ENCODE measurements at places on chromosomes 1 and 21. TPM values are rescaled to one million over a fixed set of nuclear protein-coding genes. Genes with fewer than 3 reads are reported as not detected.

DNA sequence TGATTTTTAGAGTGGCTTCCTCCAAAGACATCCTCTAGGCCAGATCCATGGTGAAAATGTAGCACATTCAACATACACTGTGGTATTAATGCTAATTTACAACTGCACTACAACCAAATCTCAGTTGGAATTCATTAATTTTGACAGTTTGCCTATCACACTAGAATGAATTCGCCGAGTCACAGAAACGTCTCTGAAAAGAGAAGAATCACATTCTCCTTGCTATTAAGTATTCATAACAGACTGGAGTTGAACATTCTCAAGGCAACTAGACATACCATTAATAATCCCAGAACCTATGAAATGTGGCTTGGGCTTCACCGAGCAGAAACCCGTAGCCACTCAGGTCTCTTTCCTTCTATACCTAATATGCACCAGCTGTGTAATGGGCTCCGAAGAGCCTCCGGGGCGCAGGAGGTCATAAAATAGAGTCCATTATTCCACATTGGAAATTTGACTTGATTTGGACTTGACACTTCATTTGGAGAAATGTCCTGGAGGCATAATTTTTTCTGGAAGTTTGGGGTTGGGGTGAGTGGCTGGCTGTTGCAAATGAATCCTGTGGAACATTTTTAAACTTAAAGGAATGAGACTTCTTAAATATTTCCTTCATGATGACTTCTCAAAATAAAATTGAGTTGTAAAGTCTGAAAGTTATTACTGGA is 117.1 kb downstream of the DSCAM start:
- no peaks in the 10 kb centered on the region for H3K4me1 ChIP-seq
- H3K27me3 ChIP-seq: no peaks in the 10 kb centered on the region
- no peak overlapping the region for H3K4me3 ChIP-seq
- DNase-seq: no peak
- H3K36me3 ChIP-seq: no peaks in the 10 kb centered on the region

DNA sequence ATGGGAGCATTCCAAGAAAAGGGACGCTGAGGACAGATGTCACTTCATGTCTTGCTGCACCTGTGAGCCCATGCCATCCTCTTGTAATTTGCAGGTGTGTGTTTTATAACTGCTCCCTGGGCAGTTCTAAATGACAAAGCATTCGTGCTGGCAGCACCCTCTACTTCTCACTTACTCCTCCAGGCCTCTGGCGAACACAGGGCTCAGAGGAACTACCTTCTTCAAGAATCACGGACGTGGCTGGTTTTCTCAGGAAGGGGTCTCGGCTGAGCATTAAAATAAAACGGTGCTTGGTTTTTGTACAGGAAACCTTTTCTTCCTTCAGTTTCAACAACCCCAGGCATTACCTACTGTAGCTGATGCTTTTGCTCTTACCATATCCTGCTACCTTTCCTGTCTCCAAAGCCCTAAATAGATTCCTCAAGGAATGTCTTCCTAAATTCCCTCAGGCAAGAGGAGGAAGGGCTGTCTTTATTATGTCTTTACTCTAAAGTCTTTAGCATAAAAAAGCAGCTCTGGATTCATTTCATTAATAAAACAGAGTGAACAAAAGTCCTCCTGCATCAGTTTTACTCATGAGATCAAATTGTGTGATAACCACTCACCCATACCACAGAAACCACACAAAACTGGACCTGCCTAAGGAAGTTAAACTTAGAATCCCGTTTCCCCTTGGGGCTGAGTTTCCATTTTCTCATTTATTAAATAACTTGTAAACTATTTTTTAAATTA is 79.0 kb upstream of the MAP10 start:
- no peak overlapping the region for H3K4me3 ChIP-seq
- peaks cover 2% of the 10 kb centered on the region for H3K27me3 ChIP-seq
- no peaks in the 10 kb centered on the region for H3K36me3 ChIP-seq
- no peaks in the 10 kb centered on the region for H3K4me1 ChIP-seq

DNA sequence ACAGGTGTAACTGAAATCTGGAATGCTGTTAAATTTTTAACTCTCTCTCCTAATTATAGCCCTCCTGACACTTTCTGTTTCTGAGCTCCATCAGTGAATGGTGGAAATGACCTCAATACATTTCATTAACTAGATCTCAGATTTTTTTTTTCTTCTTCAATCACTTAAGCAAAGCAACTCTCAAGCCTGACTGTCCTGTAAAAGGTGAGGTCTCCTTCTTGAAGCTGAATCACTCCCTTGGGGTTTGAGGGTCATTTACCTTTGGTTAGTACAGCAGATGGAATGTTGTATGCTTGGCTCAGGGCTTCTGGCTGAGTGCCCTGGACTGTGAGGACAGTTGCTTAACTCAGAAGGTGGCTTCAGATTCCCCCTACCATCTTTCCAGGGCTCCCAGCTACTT is 518.7 kb downstream of the PTPRC start:
- H3K36me3 ChIP-seq: no peaks in the 10 kb centered on the region
- H3K27ac ChIP-seq: no peak overlapping the region
- H3K27me3 ChIP-seq: no peaks in the 10 kb centered on the region

DNA sequence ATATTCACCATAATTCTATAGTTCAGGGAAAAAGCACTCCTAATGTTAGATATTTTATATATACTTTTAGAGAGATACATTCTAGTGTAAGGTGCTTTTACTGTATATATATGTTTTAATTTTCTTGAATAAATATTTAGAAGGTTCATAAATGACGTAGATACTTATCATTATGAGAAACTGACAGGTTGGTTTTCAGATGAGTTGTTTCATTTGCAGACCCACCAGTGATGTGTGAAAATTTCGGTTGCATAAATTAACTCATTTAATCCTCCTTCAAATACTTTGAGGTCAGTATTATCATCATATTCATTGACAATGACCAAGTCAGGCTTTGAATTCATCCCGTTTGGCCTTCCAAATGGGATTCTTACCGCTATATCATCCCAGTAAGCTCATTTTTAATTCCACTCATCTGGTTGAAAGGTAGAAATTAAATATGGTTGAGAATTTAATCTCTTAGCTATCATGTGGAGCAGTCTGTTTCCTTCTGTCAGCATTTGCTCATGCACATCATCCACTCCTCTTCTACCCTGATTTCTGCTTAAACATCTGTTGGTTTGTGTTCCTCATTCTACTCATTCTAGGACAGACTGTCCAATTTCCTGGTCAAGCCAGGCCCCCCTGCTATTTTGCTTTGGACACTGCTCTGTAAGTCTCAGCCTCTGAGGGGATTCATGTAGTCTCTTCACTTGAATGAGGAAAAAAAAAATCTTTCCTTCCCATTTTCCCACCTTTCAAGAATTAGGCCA is 1156.6 kb downstream of the PLA2G4A start:
- H3K4me1 ChIP-seq: peaks cover 10% of the 10 kb centered on the region
- peak overlapping the region; percentile 1 for H3K27ac ChIP-seq
- DNase-seq: no peak
- no peaks in the 10 kb centered on the region for H3K27me3 ChIP-seq

- no peaks in the 10 kb centered on the region for H3K36me3 ChIP-seq
- no peak overlapping the region for H3K27ac ChIP-seq
- H3K27me3 ChIP-seq: no peaks in the 10 kb centered on the region
Measured at GRCh38 chr21:42539342-42539741, 25.7 kb downstream of the SLC37A1 start.

DNA sequence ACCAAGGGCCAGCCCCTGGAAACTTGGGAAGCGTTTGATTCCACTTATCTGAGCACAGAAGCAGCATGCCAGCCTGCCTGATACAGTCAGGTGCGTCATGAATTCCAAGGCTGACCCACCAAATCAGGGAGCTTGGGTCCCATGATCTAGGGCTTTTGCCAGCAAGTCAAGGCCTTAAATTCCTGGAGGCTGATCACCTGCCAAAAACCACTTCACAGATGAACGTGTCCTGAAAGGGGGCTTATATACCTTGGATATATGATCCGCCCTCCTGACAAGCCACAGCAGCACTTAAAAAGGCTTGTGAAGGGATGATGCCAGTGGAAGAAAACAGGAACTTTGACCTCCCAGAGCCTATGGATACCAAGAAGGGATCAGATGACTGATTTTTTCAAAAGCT is 24.0 kb upstream of the CLIC6 start:
- H3K4me3 ChIP-seq: no peak overlapping the region
- H3K27ac ChIP-seq: no peak overlapping the region
- peaks cover 20% of the 10 kb centered on the region for H3K27me3 ChIP-seq
- H3K4me1 ChIP-seq: no peaks in the 10 kb centered on the region
- H3K36me3 ChIP-seq: no peaks in the 10 kb centered on the region

DNA sequence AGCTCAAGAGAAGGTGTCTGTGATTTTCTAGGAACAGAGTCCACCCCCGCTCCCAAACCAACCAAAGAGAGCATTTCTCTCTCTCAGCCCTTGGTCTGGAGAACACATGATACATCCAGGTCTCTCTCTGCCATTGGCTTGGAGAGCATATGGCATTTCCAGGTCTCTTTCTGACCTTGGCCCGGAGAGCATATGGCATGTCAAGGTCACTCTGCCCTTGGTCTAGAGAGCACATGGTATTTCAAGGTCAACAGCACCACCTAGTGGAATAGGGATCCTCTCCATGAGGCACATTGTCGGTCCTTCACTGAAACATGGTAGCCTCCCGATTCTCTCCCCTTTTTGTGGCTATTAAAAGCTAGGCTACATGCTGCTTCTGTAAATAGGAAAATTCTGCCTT is 437.7 kb upstream of the OLFM3 start:
- no peaks in the 10 kb centered on the region for H3K27me3 ChIP-seq
- no peaks in the 10 kb centered on the region for H3K4me1 ChIP-seq
- peak; percentile 6 for DNase-seq
- H3K4me3 ChIP-seq: no peak overlapping the region

DNA sequence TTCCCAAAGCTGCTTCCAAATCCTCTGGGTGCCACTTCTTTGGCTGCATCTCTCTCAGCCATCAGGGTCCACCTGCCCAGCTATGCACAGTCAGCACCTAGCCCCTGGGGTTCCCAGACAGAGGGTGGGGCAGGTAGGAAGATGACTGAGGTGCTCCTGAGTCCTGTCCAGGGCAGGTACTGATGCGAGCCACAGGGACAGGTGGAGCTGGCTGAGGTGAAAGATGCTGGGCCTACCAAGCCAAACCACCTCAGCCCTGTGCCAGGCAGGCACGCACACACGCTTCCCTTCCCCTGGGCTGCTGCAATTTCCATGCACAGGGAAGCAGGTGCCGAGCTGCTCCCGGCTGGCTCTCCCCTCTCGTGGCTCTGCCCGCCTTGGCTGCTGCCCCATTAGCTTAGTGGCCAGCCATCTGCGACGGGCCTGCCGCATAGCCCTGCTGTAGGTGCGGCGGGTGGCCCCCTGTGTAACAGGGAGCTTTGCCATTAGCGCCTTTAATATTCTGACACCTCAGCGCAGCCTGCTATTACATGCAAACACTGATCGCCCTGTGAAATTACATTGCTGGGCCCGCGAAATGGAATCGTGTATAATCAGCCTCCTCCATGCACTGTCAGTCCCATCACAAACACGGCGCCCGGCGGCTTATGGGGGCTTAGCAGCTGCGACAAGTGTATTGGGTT is 38.9 kb downstream of the DMAP1 start:
- H3K4me3 ChIP-seq: no peak overlapping the region
- DNase-seq: no peak
- no peak overlapping the region for H3K27ac ChIP-seq
- peaks cover 10% of the 10 kb centered on the region for H3K4me1 ChIP-seq
- H3K36me3 ChIP-seq: no peaks in the 10 kb centered on the region

Gene VAMP3
- 63.9 TPM for total RNA-seq

DNA sequence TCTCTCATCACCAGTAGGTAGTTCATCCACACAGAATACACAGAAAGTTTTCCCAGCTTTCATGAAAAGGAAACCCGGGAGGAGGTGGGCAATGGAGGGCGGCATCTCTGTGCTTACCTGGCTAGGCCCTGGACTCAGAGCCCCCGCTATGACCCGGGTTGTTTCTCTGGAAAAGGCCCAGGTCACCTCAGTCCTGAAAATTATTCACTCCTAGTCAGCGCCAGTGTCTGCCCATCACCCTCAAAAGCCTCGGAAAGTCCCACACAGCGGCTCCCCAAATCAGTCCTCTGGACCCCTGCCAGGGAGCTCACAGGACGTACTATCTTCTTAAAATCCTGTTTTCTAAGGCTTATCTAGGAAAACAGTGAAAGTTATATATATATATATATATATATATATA is 51.2 kb downstream of the TCP10L start:
- H3K4me3 ChIP-seq: no peak overlapping the region
- DNase-seq: no peak
- H3K27me3 ChIP-seq: peaks cover 2% of the 10 kb centered on the region
- H3K36me3 ChIP-seq: no peaks in the 10 kb centered on the region

Gene ADAMTSL4
- total RNA-seq: 0.44 TPM

Gene JAM2
- total RNA-seq: 29.7 TPM

GRCh38 chr1:174160109-174160473 is 771 bp downstream of the RABGAP1L start:
- H3K27me3 ChIP-seq: peaks cover 3% of the 10 kb centered on the region
- peak overlapping the region; percentile 88 for H3K4me3 ChIP-seq
- peak overlapping the region; percentile 97 for H3K27ac ChIP-seq
- peaks cover 19% of the 10 kb centered on the region for H3K4me1 ChIP-seq
- no peaks in the 10 kb centered on the region for H3K36me3 ChIP-seq

All from neural crest cell (in vitro differentiated cells).